ENCODE measurements at places on chromosomes 13 and 19.

DNA sequence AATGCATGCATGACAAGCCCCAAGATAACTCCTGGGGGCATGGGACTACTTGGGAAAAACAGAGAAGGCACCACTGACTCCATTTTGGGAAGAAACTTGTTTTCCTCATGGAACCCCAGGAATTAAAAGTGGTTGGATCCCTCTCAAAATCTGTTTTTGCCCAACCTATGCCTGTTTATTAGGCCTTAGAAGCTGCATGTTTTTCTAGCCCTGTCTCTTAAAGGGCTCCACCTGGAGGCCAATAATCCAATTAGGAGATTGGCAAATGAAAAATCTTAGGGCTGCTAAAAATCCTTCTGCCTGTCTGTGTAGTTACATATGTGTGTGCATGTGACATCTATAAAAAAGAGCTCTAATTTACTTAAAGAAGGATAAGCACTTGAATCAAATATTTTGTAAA, 26.9 kb downstream of the MED4 start:
- DNase-seq = no peak

DNA sequence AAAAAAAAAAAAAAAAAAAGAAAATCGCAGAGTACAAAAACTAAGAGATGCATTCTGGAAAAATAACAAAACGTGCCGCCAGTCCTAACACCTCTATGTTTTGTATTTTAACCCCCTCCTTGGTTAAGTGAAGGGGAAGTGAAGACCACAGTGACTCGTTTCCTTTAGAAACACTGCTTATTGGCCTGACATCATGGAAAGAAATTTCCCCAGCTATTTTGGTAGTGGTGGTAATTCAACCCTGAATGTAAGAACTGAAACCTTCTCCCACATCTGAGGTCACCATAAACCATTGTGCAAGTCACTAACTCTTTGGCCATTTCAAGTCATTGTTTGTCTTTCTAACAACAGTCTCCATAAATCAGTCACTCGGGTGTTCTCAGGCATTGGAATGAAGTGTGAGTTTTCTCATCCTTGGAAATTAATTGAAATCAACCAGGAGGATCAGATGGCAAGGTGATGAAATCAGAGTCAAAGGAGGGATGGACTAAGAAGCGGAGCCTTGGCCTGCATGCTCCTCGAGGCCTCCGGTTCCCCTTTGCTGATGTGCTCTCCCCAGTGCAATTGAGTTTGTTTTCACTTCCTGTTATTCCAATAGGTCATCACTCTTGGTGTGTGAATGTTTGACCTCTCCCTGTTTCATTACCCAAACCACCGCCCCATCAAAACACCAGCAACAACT, 443.9 kb downstream of the FGF9 start:
- DNase-seq = peak; percentile 18

GRCh38 chr19:28504139-28504538, 708.8 kb downstream of the UQCRFS1 start:
- no peak for DNase-seq

- DNase-seq = no peak
Observed at GRCh38 chr13:101639711-101640110, 187.2 kb downstream of the ITGBL1 start.

DNA sequence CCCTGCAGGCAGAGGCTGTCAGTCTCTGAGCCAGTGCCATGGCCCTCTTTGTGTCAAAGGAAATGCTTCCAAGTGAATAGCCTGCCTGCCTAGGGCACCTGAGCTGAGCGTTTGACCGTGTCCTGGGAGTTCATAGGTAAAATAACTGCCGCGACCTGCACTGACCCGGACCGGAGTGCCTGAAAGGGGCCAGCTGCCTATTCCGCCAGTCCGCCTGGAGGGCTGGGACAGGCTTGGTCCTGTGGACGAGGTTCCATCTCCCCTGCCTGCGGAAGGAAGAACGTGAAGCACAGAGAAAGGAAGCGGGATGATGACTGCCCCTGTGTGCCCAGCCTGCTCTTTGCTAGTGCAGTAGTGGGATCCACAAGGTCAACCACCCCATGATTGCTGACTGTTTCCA, 17.5 kb upstream of the ZNF492 start:
- DNase-seq = no peak

DNA sequence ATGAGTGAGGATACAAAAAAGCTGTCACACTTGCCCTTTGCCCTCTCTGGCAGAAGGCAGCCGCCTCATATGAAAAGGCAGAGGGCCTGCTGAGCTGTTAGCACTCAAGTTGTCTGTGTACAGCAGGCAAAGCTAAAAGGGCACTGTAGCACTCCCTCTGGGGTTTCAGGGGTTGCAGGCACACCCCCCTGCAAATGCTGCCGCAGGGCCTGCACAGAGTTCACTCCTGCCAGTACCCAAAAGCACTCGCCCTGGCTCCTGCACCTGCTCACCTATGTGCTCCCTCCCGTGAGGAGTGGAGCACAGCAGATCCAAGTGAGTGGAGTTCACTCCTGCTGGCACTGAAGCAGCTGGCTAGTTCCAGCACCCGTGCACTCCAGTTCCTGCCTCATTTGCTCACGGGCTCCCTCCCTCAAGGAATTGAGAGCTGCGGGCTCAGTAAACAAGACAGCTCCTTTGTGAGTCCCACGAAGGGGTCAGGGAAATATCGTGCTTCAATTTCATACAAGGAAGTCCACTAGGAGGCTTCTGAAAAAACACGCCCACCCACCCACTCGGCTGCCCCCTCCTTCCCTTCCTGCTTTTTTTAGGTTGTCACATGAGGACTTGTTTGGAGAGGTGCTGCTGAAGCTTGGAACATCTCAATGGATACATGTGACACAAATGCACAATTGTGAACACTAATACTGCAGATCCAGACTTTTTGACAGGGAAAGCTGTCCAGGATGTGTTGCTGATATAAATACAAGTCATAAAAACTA, 9.9 kb upstream of the RCBTB2 start:
- peak; percentile 38 for DNase-seq

DNA sequence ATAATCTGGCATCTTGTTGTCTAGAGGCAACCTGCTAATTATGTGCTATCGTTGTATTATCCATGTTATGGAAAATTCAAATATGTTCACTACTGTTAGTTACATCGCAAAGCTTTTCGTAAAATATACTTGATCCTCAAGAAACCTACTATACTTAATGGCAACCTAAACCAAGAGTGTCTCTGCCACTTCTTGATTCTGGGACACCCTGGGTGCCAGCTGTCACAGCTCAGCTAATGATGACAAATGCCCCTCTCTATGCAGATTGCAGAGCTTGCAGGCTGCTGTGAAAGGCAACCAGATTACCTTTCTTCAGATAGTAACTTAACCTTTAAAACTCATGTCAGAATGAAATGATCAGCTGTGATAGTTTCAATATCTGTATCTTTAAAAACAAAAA, 8.9 kb upstream of the MAB21L1 start:
- DNase-seq = no peak

DNA sequence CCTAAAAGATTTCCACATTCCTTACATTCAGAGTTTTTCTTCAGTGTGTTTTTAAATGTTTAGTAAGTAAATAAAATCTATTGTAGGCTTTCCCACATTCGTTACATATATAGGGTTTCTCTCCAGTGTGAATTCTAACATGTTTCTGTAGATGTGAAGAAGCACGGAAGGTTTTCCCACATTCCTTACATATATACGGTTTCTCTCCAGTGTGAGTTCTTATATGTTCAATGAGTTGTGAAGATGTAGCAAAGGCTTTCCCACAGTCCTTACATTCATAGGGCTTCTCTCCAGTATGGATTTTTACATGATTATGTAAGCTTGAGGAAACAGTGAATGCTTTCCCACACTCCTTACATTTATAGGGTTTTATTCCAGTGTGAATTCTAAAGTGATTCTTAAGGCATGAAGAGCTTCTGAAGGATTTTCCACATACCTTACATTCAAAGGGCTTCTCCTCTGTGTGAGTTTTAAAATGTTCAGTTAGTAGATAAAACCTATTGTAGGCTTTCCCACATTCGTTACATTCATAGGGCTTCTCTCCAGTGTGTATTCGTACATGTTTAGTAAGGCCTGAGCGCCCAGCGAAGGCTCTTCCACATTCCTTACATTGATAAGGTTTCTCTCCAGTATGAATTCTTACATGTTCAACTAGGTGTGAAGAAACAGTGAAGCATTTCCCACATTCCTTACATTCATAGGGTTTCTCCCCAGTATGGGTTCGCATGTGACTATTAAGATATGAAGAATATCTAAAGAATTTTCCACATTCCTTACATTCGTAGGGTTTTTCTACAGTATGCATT, 18.2 kb downstream of the ZNF121 start:
- DNase-seq = no peak

DNA sequence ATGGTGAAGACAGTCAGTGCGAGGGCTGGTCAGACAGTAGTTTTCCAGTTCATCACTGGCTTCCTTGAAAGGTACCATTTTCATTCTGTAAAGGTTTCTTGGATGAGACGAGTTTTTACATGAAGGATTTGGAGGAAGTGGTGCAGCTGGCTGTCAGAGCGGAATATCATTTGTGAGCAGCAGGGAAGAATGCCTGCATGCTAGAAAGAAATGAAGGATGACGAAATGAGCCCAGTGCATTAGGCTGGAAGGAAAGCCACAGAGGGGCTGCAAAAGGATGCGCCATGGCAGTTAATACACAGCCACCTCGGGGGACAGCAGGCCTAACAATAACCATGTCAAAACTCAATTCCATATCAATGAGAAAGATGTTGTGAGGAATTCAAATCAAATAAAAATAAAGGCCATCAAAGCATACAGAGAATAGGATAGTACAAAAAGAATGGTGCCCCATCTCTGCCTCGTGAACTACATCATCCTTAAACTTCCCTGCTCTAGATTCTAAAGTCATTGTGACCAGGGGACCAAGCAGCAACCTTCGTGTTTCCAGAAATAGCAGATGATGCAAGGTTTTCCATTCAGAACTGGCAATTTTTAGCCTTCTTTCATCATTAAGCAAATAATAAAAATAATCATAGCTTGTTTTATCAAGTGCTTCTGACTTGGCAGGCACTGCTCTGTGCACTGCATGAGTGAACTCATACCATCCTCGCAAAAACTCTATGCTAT, 504.2 kb downstream of the RFC3 start:
- DNase-seq = no peak

All from astrocyte of the hippocampus (primary cell).